Activated T-cell treated with anti-CD3 and anti-CD28 coated beads for 48 hours (primary cell): ENCODE measurements at places on chromosomes 11 and 22.

- peak; percentile 70 for DNase-seq
Measured at GRCh38 chr11:2151500-2152257, 9.3 kb downstream of the INS start.

DNA sequence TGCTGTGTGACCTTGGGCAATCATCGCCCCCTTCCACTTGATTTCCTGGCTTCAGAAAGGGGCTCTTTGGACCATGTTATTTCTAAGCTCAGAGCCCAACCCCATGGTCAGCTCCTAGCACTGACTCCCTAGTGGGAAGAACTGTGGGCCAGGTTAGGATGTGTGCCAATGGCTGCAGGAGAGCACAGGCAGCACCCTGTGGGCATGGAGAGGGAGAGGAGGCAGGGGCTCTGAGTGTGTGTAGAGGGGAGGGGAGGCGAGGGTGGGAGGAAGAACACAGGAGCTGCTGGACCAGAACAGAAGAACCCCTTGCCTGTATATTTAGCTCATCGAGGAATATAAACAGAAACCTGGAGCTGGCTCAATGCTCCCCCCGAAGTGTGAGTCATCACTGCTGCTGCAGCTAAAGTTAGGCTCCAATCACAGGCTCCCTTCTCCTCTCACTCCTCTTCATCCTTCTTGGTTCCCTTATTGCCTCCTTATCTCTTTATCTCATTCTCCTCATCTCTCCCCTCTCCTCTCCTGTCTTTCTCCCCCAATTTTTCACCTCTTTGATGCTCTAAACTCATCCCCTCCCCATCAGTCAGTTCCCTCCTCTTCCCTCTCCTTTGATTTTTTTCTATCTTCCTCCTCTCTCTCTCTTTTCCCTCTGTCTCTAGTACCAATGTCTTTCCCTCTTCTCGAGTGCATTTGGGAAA, 14.5 kb upstream of the RPS19BP1 start:
- DNase-seq, result no peak

DNA sequence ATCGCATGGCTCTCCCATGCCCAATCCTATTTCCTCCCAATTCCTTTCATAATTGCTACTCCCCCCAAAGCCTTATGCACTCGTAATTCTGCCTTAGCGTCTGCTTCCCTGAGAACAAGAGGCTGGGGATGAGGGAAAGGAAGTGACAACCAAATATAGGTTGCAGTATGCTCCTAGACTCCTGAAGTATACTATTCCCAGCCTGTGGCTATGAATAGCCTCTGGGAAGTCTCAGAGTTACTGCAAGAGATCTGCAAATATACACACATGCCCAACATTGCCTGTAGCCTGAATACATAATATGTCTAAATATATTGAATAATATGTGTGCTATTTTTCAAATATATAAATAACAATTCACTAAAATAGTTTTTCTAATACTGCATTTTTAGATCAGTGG, 96.1 kb upstream of the CD44 start:
- no peak for DNase-seq

- DNase-seq, result no peak
Measured at GRCh38 chr11:128536506-128536905, 50.9 kb downstream of the ETS1 start.

- no peak for DNase-seq
Measured at GRCh38 chr11:42772886-42773285, 538.9 kb upstream of the API5 start.

DNA sequence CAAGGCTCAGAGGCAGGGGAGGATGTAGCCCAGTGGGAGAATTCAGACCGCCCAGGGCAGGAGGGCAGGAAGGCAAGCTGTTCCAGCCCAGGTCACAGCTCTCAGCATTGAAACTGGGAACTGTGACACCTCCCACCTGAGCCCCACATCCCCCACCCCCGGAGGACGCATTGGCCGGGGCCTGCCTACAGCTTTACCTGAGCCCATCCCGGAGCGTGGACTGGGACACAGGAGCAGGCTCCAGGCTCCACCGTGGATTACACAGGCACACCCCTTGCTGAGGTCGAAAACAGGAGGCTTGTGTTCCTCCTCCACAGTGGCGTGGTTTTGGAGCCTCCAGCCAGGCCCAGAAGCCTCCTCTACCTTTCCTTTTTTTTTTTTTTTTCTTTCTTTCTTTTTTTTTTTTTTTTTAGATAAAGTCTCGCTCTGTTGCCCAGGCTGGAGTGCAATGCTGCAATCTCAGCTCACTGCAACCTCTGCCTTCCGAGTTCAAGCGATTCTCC, 9.1 kb upstream of the PGA3 start:
- DNase-seq, result no peak

GRCh38 chr11:107018902-107019493, 722 bp upstream of the GUCY1A2 start:
- DNase-seq, result no peak

DNA sequence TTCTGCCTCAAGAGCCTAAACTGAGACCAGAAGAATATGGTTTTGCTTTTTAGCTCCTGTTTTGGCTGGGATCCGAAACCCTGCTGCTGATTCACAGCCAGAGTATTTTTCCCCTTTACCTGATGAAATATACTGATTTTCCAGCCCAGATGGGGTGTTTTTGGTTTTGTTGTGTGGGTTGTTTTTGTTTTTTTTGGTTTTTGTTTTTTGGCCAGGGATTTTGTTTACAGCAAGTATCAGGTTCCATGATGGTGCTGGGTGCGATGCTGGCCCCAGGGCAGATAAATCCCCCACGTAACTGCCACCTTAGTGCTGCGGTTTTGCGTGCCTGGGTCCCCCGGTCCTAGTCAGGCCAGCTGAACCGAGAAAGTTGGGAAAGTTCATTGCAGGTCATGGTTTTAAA, 103.7 kb downstream of the ZBTB16 start:
- no peak for DNase-seq
